PC-9 (cell line): ENCODE measurements at places on chromosomes 7 and 10.
A peak's percentile ranks its signal among the peaks of the same experiment; 100 is the strongest.

GRCh38 chr10:57627642-57628178 lies 640.0 kb downstream of the IPMK start:
- no peaks in the 10 kb centered on the region for H3K27me3 ChIP-seq
- no peak for DNase-seq
- no peak overlapping the region for H3K4me3 ChIP-seq
- no peaks in the 10 kb centered on the region for H3K4me1 ChIP-seq
- H3K27ac ChIP-seq: no peak overlapping the region

- H3K27me3 ChIP-seq: no peaks in the 10 kb centered on the region
- peaks cover 9% of the 10 kb centered on the region; the same call in 1 of the 2 replicates for H3K36me3 ChIP-seq
- peaks cover 30% of the 10 kb centered on the region for H3K4me1 ChIP-seq
Observed at GRCh38 chr10:100182281-100182680, 3.5 kb downstream of the ERLIN1 start.

DNA sequence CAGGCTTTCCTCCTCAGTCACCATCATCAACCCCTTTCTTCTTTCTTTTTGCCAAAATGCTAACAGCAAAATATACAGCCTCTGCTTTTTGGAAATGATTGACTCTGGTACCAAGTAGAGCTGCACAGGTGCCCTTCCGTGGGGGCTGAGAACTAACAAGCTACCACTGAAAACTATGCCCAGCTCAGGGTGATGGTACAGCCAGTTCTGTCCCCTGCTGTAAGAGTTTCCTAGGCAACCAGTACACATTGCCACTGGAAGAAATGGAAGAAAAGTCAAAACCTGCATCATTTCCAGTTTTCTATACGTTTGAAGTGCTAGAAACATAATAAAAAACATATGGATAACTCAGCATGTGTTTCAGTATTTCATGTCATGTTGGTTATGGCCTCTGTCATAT lies 297.5 kb downstream of the PRKG1 start:
- H3K36me3 ChIP-seq: no peaks in the 10 kb centered on the region
- no peak overlapping the region for H3K4me3 ChIP-seq
- no peak overlapping the region for H3K27ac ChIP-seq
- no peak for DNase-seq
- no peaks in the 10 kb centered on the region for H3K27me3 ChIP-seq
- H3K4me1 ChIP-seq: no peaks in the 10 kb centered on the region

GRCh38 chr10:28444031-28444430 lies 88.9 kb upstream of the WAC start:
- no peak overlapping the region for H3K27ac ChIP-seq
- 0 out of 2 replicates have a peak, but pooled peaks cover 5% of the 10 kb centered on the region for H3K27me3 ChIP-seq
- H3K36me3 ChIP-seq: no peaks in the 10 kb centered on the region
- no peak for DNase-seq
- H3K4me1 ChIP-seq: no peaks in the 10 kb centered on the region

GRCh38 chr7:22872096-22872807 lies 49.6 kb upstream of the TOMM7 start:
- no peak overlapping the region for H3K4me3 ChIP-seq
- H3K27ac ChIP-seq: no peak overlapping the region
- no peaks in the 10 kb centered on the region for H3K27me3 ChIP-seq
- DNase-seq: no peak
- H3K4me1 ChIP-seq: no peaks in the 10 kb centered on the region

- H3K27ac ChIP-seq: peak overlapping the region; percentile 85
- peak; percentile 24 for DNase-seq
- H3K4me3 ChIP-seq: peak overlapping the region; percentile 22; the same call in 1 of the 2 replicates
Observed at GRCh38 chr7:28036696-28037095, 143.9 kb downstream of the JAZF1 start.

GRCh38 chr10:14758994-14759664 lies 15.6 kb downstream of the FAM107B start:
- no peaks in the 10 kb centered on the region for H3K4me1 ChIP-seq
- no peak overlapping the region for H3K4me3 ChIP-seq
- no peaks in the 10 kb centered on the region for H3K36me3 ChIP-seq
- H3K27ac ChIP-seq: no peak overlapping the region
- DNase-seq: no peak
- H3K27me3 ChIP-seq: no peaks in the 10 kb centered on the region

- DNase-seq: no peak
- H3K4me3 ChIP-seq: peak overlapping the region; percentile 90
- no peaks in the 10 kb centered on the region for H3K27me3 ChIP-seq
- no peaks in the 10 kb centered on the region for H3K36me3 ChIP-seq
Observed at GRCh38 chr10:6204063-6204340, 1.3 kb downstream of the PFKFB3 start.

- no peaks in the 10 kb centered on the region for H3K4me1 ChIP-seq
- H3K27ac ChIP-seq: no peak overlapping the region
- no peak for DNase-seq
- H3K27me3 ChIP-seq: peaks cover 93% of the 10 kb centered on the region
- H3K4me3 ChIP-seq: no peak overlapping the region
Observed at GRCh38 chr7:132708470-132708869, 132.2 kb upstream of the PLXNA4 start.

- no peaks in the 10 kb centered on the region for H3K4me1 ChIP-seq
- no peak for DNase-seq
- H3K27ac ChIP-seq: no peak overlapping the region
- no peaks in the 10 kb centered on the region for H3K36me3 ChIP-seq
- no peak overlapping the region for H3K4me3 ChIP-seq
Observed at GRCh38 chr10:44745920-44746319, 165.2 kb upstream of the TMEM72 start.

DNA sequence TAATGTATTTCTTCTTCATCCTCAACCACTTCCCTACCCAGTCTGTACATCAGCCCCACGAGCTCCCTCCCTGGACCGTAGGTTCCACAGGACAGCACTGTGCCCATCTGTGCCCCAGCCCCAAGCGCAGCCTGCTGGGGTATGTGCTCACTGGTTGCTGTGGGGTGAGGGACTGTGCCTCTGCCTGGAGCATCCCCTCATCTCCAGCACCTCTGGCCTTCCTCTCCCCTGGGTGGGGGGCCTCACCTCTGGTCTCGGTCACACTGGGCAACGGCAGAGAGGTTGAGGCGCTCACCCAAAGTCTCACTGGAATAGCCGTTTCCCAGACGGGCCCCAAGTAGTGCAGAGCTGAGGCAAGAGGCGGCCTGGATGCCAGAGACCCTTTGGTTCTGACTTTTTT lies 1.5 kb upstream of the PRKAR1B start:
- peaks cover 42% of the 10 kb centered on the region for H3K4me1 ChIP-seq
- no peaks in the 10 kb centered on the region for H3K27me3 ChIP-seq
- no peak overlapping the region for H3K4me3 ChIP-seq
- H3K27ac ChIP-seq: no peak overlapping the region
- no peak for DNase-seq

- H3K27me3 ChIP-seq: no peaks in the 10 kb centered on the region
- H3K36me3 ChIP-seq: no peaks in the 10 kb centered on the region
- peaks cover 31% of the 10 kb centered on the region for H3K4me1 ChIP-seq
- peak; percentile 97 for DNase-seq
Observed at GRCh38 chr7:116316838-116317628, 106.7 kb downstream of the TES start.

DNA sequence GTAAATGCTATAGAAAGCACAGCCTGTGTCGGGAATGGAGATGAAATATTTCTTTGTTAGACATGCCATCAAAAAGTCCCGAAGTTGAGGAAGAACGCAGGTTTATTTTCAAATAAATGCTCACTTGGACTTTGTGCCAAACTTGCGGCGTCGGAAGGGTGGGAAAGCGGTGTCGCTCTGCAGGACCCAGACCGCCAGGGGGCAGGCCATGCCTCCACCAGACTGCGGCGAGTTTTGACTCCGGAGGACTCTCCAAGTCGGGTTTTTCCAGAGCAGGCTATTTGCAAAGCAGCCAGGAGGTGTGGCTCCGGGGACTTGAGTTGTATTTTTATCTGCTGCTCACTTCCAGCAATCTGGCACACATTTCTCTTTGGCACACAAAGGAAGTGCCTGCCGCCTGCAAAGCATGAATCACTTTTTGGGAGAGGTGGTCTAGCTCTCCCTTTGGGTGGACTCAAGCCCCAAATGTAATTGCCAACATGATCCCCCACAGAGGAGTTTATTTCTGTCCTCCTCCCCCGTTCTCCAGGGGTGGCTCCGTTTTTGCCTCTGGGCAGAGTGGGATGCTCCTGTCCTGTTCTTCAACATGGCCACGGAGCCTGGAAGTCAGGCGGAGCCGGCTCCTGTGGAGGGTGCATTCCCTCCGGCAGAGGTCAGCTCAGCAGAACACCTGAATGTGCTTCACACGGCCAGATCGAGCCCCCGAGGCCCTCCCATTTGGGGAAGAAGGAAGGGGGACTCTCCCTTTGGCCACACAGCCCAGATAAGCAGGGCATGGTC lies 82.3 kb upstream of the GPR26 start:
- peaks cover 25% of the 10 kb centered on the region for H3K27me3 ChIP-seq
- H3K36me3 ChIP-seq: no peaks in the 10 kb centered on the region
- no peak for DNase-seq
- no peak overlapping the region for H3K4me3 ChIP-seq
- H3K4me1 ChIP-seq: no peaks in the 10 kb centered on the region

GRCh38 chr7:604001-604883 lies 84.6 kb upstream of the PDGFA start:
- H3K4me1 ChIP-seq: no peaks in the 10 kb centered on the region
- H3K27ac ChIP-seq: no peak overlapping the region
- no peak overlapping the region for H3K4me3 ChIP-seq
- no peaks in the 10 kb centered on the region for H3K27me3 ChIP-seq
- H3K36me3 ChIP-seq: no peaks in the 10 kb centered on the region

DNA sequence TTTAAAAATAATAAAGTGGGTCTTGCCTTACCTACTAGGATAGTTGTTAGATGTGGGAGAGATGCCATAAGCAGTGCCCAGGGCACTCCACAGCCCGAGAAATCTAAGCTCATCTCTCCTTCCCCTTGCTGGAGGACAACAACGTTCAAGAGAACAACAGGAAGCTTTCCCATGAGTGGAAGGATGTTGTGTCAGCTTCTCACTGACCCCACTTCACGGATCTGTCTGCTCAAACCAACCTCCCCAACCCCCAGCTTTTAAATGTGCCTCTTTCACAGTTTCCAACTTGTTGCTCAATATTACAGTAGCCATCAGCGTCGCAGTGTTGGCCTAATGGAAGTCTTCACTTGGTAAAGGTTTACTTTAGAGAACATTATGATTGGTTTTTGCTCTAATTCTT lies 72.1 kb downstream of the PTPRE start:
- no peaks in the 10 kb centered on the region for H3K36me3 ChIP-seq
- no peak for DNase-seq
- H3K27me3 ChIP-seq: no peaks in the 10 kb centered on the region
- no peak overlapping the region for H3K4me3 ChIP-seq
- H3K4me1 ChIP-seq: peaks cover 32% of the 10 kb centered on the region
- H3K27ac ChIP-seq: no peak overlapping the region

DNA sequence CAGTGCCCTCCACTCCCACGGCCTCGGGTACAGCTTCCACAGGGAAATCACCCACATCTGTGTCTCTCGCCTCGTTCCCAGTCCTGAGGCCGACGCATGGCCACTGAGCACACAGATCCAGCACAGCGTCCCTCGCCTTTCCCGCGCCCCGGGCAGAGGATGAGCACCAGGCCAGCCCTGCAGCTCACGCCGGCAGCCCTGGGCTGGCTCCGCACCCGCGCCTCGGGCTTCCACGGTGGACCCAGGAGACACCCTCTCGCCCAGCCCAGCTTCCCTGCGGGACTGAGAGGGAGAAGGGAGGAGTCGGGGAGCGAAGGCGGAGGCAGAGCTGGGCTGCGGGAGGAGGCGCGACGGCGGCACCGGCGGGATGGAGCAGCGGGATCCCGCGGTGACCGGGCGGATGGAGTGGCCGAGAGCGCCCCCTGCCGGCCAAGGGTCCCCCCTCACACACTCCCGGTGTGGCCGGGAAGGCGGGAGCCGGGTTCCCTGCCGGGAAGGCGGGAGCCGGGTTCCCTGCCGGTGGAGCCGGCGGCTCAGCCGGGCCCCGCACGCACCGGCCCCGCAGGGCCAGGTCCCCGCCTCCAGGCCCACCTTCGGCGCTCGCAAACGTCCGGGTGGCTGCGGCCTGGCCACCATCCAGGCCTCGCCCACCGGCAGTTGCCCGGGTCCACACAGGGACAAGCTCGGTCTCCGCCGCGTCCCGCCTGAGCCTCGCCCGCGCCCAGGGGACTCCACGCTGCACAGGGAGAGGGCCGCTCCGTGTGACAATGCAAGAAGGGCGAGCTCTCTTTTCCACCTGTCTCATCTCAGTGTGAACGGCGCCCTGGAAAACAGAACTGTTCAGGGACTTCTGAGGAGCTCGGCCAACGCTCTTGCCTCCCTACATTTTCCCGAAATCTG lies 110.3 kb upstream of the LANCL2 start:
- no peak overlapping the region for H3K27ac ChIP-seq
- H3K27me3 ChIP-seq: no peaks in the 10 kb centered on the region
- H3K36me3 ChIP-seq: no peaks in the 10 kb centered on the region

- no peak overlapping the region for H3K27ac ChIP-seq
- H3K36me3 ChIP-seq: no peaks in the 10 kb centered on the region
- no peaks in the 10 kb centered on the region for H3K4me1 ChIP-seq
- H3K4me3 ChIP-seq: no peak overlapping the region
- no peak for DNase-seq
Observed at GRCh38 chr7:5450549-5451327, 27.1 kb upstream of the TNRC18 start.

DNA sequence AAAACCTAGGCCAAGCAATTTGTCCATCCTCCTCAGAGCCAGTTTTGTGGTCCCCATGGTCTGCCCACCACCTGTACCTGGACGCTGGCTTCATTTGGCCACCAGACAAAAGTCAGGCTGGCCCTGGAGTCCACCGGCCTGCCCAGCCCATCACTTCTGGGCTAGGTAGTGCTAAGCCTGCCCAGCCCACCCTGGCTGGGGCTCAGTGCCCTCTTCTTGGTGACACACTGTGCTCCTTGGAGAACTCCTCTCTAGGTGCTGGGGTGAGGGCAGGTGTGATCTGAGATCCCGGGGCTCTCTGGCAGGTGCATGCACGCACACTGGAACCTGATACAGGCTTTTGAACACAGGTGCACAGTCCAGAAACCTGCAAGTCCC lies 1.1 kb downstream of the AIFM2 start:
- H3K27ac ChIP-seq: peak overlapping the region; percentile 90
- peak; percentile 24 for DNase-seq
- H3K4me1 ChIP-seq: peaks cover 20% of the 10 kb centered on the region
- no peaks in the 10 kb centered on the region for H3K27me3 ChIP-seq
- H3K36me3 ChIP-seq: 0 out of 2 replicates have a peak, but pooled peaks cover 4% of the 10 kb centered on the region

- H3K4me3 ChIP-seq: no peak overlapping the region
- peak; percentile 96 for DNase-seq
- H3K4me1 ChIP-seq: peaks cover 51% of the 10 kb centered on the region
- no peaks in the 10 kb centered on the region for H3K27me3 ChIP-seq
- no peaks in the 10 kb centered on the region for H3K36me3 ChIP-seq
Observed at GRCh38 chr10:29949411-29950011, 109.9 kb downstream of the JCAD start.

GRCh38 chr10:66329147-66329546 lies 596.7 kb upstream of the LRRTM3 start:
- no peak overlapping the region for H3K4me3 ChIP-seq
- H3K27ac ChIP-seq: no peak overlapping the region
- no peaks in the 10 kb centered on the region for H3K27me3 ChIP-seq
- DNase-seq: no peak

- no peaks in the 10 kb centered on the region for H3K4me1 ChIP-seq
- H3K4me3 ChIP-seq: no peak overlapping the region
- no peak overlapping the region for H3K27ac ChIP-seq
- H3K36me3 ChIP-seq: no peaks in the 10 kb centered on the region
Observed at GRCh38 chr10:19325581-19325980, 277.0 kb downstream of the MALRD1 start.
